Breast epithelium (tissue), 4 donors: ENCODE measurements at places on chromosomes 6 and 20. TPM values are rescaled to one million over a fixed set of nuclear protein-coding genes. Genes with fewer than 3 reads are reported as not detected.

DNA sequence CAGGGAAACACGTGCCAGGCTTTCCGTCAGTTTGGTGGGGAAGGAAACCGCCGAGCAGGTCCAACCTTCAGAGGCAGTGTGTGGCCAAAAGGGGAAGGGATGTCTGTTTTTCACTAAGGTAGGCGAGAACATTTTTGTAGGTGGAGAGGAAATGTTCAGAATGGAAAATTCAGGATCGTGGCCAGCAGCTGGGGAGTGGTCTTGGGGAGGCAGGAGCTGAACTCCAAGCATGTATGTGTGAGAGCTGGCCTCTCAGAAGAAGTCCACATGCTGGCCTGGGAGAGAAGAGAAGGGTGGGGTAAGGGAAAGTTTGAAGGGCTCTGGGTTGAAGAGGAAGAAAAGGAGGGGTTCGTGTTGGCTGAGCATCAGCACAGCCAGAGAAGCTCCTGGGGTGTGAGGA is 74.9 kb downstream of the SYNDIG1 start:
- H3K4me3 ChIP-seq = no peak overlapping the region
- no peaks in the 10 kb centered on the region for H3K4me1 ChIP-seq
- no peak for DNase-seq
- no peaks in the 10 kb centered on the region for H3K27me3 ChIP-seq

GRCh38 chr20:58720890-58721289 is 28.3 kb downstream of the NPEPL1 start:
- no peaks in the 10 kb centered on the region for H3K4me1 ChIP-seq
- peaks cover 7% of the 10 kb centered on the region for H3K27me3 ChIP-seq
- no peak overlapping the region for H3K4me3 ChIP-seq
- no peaks in the 10 kb centered on the region for H3K36me3 ChIP-seq

Gene RAB32
- total RNA-seq = 36.7 TPM

DNA sequence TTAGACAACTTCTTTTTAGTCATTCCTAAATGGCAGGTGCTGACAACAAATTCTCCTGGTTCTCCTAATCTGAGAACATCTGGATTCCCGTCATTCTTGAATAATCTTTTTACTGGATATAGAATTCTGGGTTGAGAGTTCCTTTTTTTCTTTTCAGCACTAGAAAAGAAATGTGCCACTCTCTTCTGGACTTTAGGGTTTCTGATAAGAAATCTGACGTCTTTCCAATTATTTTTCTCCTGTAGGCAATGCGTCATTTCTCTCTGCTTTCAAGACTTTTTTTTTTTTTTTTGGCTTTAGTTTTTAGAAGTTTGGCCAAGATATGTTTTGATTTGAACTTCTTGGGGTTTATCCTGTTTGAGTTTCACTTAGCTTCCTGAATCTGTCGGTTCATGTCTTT is 66.1 kb upstream of the RNF24 start:
- DNase-seq = no peak
- H3K27ac ChIP-seq = no peak overlapping the region
- no peaks in the 10 kb centered on the region for H3K36me3 ChIP-seq
- no peaks in the 10 kb centered on the region for H3K27me3 ChIP-seq

GRCh38 chr6:128558021-128558420 is 37.6 kb upstream of the PTPRK start:
- H3K27me3 ChIP-seq = no peaks in the 10 kb centered on the region
- no peaks in the 10 kb centered on the region for H3K4me1 ChIP-seq
- H3K27ac ChIP-seq = no peak overlapping the region
- no peak overlapping the region for H3K4me3 ChIP-seq
- no peaks in the 10 kb centered on the region for H3K36me3 ChIP-seq
- no peak for DNase-seq

DNA sequence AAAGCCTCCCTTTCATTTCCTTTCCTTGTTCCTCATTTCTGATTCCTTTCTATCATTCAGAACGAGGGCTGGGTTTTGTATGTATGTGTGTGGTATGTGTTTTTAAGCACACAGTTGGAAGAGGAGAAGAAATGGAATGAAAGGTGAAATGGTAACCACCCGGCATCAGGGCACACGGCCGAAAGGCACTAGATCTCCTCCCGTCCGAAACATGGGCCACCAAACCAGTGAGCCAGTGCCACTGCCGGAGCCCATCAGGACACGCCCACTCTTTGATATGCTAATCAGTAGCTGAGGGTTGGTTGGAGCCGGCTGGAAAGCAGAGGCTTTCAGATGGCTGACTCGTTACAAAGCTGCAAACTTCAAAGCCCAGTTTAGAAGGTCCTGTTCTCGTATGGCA is 228.6 kb upstream of the JARID2 start:
- H3K4me3 ChIP-seq = no peak overlapping the region
- no peaks in the 10 kb centered on the region for H3K36me3 ChIP-seq
- no peaks in the 10 kb centered on the region for H3K27me3 ChIP-seq
- H3K4me1 ChIP-seq = no peaks in the 10 kb centered on the region
